ENCODE measurements at places on chromosomes 12 and 14. TPM values are rescaled to one million over a fixed set of nuclear protein-coding genes. Genes with fewer than 3 reads are reported as not detected.

KLRG1 gene
- 10.1 TPM for total RNA-seq

- H3K27ac ChIP-seq: no peak overlapping the region
- peaks cover 8% of the 10 kb centered on the region for H3K36me3 ChIP-seq
- H3K4me3 ChIP-seq: no peak overlapping the region
- H3K27me3 ChIP-seq: no peaks in the 10 kb centered on the region
- H3K4me1 ChIP-seq: peaks cover 4% of the 10 kb centered on the region
These were observed 15.1 kb downstream of the AVIL start for GRCh38 chr12:57803319-57803893.

DNA sequence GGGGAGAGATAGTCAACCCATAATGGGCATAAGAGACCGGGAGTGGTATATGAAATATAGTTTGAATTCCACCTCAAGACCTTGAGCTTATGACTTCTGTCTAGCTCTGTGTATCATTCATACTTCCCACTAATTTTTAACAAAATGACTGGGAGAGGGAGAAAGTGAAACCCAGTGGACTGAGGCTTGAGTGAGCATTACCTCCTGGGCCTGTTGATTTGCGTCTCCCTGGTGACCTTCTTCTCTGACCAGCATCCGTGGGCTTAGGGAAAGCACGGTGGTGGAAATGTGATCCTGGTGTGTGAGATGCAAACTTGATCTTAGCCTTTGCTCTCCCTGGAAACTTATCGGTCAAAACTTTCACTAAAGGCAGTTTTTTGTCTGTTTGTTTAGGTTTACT, 207.9 kb upstream of the BCL2L14 start:
- no peaks in the 10 kb centered on the region for H3K27me3 ChIP-seq
- H3K4me3 ChIP-seq: no peak overlapping the region
- no peak for DNase-seq
- peaks cover 11% of the 10 kb centered on the region for H3K4me1 ChIP-seq
- peaks cover 48% of the 10 kb centered on the region for H3K36me3 ChIP-seq
- no peak overlapping the region for H3K27ac ChIP-seq

DNA sequence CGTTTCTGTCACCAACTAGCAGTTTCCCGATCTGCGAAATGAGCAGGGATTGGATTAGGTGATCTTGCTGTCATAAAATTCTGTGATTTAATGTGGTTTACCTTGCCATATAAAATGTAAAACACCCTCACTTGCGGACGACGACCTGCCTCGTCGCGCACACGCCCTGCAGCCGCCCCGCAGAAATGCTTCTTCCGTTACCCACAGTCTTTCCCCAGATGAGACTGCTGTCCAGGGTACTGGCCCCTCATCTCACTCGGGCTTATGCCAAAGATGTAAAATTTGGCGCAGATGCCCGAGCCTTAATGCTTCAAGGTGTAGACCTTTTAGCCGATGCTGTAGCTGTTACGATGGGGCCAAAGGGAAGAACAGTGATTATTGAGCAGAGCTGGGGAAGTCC, 17.7 kb upstream of the FOXJ2 start:
- no peaks in the 10 kb centered on the region for H3K36me3 ChIP-seq
- H3K4me1 ChIP-seq: no peaks in the 10 kb centered on the region
- no peak overlapping the region for H3K4me3 ChIP-seq
- DNase-seq: no peak
- no peak overlapping the region for H3K27ac ChIP-seq
- peaks cover 16% of the 10 kb centered on the region for H3K27me3 ChIP-seq

DNA sequence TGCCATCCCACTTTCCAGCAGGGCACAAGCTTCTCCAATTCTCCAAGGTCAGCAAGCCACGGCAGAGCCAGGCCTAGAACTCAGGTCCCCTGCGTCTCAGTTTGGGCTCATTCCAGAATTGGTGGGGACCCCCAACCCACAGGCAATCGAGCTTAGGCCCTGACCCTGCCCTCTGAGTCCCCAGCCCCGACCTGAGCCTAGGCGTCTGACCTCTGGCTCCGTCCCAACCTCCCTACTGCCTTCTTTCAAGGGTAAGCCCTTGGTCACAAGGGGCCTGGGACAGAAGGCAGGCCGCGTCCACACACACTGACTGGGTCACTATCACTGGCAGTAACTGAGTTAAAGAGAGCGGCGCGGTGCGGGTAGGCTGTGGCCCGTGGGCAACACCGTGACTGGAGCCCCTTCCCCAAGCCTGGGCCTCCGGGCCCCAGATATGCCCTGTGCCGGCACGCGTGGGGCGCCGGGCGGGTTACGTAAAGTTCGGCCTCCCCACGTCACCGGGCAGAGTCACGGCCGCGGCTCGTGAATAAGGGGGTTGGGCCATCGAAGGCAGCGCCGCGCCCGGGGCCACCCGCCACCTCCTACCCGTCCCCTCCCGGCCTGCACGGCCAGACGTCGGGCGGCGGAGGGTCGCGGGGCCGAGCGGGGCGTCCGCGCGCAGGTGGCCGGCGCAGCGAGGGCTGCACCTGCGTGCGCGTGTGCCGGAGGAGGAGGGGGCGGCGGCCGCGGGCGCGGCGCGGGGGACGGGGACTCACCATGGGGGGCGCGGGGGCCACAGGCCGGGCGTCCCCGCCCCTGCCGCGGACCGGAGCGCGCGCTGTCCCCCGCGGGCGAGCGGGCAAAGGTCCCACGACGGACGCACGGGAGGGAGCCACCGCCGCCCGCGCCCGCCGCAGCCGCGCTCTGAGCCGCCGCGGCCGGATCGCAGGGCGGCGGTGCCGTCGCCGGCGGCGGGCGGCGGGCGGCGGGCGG, 516 bp downstream of the ANKRD9 start:
- peaks cover 5% of the 10 kb centered on the region for H3K36me3 ChIP-seq
- peak overlapping the region; percentile 65 for H3K4me3 ChIP-seq
- DNase-seq: no peak
- H3K27ac ChIP-seq: no peak overlapping the region

Data from activated CD8-positive, alpha-beta T cell treated with anti-CD3 and anti-CD28 coated beads for 36 hours (primary cell).